ENCODE measurements at places on chromosomes 11 and 22.

GRCh38 chr11:93857413-93858120 is 7.1 kb upstream of the VSTM5 start:
- no peak for DNase-seq

GRCh38 chr11:124788521-124788920 is 11.7 kb downstream of the MSANTD2 start:
- DNase-seq = no peak

DNA sequence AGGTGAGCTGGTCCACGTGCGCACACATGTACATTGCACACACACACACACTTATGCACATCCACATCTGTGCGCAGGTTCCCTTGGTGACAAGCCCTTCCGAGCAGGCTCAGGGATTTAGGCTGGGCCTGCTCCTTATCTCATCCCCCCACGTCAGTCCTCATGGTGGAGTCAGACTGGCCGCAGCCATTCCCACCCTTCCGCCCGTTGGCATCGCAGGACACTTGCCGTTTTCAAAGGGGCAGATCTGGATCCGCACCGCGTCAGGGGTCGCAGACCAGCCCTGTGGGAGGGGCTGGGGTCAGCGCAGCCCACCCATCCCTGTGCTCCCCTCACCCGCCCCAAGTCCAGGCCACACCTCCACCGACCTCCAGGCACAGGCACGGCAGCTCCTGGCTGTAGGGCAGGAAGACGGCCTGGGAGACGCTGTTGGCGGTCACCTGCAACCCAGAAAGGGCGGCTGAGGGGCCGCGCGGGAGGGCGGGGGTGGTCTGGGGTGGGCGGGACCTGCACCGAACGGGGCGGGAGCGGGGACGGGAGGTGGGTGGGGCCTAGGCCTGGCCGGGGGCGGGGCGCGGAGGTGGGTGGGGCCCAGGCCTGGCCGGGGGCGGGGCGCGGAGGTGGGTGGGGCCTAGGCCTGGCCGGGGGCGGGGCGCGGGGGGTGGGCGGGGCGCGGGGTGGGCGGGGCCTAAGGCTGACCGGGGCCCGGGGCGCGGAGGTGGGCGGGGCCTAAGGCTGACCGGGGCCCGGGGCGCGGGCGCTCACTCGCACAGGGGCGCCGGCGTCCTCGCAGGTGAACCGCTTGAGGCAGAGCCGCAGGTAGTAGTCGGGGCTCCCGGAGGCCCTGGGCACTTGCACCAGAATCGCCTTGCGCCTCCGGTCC is 13.3 kb downstream of the IL17REL start:
- DNase-seq = no peak

DNA sequence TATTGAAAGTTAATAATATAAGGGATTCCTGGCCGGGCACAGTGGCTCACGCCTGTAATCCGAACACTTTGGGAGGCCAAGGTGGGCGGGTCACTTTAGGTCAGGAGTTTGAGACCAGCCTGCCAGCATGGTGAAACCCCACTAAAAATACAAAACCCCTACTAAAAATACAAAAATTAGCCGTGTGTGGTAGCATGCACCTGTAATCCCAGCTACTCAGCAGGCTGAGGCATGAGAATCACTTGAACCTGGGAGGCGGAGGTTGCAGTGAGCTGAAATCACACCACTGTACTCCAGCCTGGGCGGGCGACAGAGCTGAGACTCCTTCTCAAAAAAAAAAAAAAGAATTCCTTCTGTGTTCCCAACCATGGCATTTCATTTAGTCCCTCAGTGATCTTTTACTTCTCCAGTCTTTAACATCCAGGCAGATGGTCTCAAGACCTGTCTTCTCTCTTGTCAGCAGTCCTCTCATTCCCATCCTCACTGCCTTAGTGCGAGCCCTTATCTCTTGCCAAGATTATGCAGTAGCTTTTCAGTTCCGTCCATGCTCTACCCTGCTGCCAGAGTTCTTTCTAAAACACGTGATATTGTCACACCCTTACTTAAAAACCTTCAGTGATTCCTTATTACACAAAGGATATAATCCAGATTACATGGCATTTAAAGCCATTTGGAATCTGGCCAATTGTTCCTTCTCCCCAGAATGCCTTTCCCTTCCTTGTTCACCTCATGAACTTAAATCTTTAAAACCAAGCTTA is 17.9 kb downstream of the RTN3 start:
- DNase-seq = no peak

- no peak for DNase-seq
Measured at GRCh38 chr11:94150704-94151685, 22.4 kb downstream of the PANX1 start.

- DNase-seq = no peak
Measured at GRCh38 chr11:65592858-65593517, 2.6 kb downstream of the KCNK7 start.

DNA sequence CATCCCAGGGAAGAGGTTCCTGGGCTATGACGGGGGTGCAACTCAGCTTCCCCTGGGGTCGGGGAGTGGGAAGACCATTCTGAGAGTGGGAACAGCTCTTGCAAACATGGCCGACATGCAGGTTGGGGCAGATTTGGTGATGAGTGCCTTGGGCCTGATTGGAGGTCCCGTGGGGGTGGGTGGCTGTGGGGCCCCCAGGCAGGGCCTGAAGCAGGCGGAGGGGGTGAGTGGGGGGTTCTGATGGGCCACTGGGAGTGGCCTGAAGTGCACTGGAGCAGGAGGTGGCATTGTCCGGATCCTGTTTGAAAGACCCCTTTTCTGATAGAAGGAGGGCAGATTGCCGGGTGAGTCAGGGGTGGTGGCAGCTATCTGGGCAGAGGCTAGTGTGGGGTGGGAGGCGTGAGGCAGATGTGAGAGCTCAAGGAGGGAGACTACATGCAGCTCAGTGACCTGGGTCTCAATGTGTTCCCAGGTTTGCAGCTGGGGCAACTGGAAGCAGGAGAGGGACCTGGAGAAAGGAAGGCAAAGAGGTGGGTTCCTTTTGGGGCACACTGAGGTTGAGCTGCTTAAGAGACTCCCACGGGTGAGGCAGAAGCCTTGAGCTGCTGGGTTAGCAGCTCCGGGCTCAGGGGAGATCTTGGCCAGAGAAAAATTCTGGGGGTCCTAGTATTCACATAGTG is 15.1 kb downstream of the MYEOV start:
- DNase-seq = no peak

GRCh38 chr22:50115693-50116092 is 25.9 kb downstream of the MOV10L1 start:
- DNase-seq = no peak

- DNase-seq = no peak
Measured at GRCh38 chr11:76361776-76362175, 19.2 kb downstream of the THAP12 start.

DNA sequence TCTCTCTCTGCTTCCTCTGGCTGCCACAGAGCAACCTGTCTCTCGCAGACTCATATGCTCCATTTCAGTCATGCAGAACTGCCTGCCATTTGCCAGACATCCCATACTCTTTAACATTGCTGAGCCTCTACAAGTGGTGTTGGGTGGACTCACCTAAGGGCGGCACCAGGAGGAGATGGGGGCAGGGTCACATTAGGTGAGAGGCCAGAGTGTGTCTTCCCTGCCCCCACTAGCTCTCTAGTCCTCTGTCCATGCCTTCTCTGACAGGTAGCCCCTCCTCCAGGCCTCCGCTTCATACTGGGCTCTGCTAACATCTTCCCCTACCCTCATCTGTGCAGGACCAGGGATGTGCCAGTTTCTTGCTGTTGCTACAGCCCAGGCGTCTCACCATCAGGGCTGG is 366.3 kb downstream of the TENM4 start:
- DNase-seq = no peak

- DNase-seq = no peak
Measured at GRCh38 chr11:19793326-19793725, 80.7 kb downstream of the NAV2 start.

- no peak for DNase-seq
Measured at GRCh38 chr11:12889243-12889642, 119.9 kb upstream of the RASSF10 start.

- DNase-seq = no peak
Measured at GRCh38 chr11:134583397-134583990, 171.5 kb upstream of the B3GAT1 start.

DNA sequence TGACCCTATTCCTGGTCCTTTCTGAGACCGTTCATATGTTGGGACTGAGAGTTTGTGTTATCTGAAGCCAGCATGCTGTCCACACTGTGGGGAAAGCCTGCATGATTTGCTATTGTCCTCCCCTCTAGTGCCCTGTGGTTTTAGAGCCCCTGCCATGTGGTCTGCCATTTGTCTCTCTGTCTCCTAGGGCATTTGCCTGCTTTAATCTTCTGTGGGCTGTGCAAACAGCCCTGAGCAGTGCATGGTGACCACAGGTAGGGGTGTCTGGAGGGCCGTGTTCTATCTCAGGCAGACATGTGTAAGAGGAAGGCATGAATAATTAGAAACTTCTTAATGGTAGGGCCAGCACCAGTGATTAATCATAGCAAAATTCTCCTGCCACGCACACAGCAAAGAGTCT is 23.0 kb downstream of the AMPD3 start:
- no peak for DNase-seq

DNA sequence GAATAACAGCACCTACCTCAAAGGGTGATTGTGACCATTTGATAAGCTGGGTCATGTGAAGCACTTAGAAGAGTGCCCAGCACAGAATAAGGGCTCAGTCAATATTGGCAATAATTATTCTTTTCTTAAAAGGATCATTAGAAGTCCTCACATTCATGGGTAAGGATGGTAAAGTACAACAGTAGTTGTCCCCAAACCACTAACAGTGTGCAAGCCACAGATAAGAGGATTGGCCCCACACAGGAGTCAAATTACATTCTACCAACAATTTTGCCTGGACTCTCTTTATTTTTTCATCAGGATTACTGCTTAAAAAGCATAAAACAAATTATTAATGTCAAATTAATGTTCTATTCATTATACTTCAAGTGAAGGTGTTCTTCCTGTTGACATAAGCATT is 271.5 kb upstream of the PDGFD start:
- no peak for DNase-seq

DNA sequence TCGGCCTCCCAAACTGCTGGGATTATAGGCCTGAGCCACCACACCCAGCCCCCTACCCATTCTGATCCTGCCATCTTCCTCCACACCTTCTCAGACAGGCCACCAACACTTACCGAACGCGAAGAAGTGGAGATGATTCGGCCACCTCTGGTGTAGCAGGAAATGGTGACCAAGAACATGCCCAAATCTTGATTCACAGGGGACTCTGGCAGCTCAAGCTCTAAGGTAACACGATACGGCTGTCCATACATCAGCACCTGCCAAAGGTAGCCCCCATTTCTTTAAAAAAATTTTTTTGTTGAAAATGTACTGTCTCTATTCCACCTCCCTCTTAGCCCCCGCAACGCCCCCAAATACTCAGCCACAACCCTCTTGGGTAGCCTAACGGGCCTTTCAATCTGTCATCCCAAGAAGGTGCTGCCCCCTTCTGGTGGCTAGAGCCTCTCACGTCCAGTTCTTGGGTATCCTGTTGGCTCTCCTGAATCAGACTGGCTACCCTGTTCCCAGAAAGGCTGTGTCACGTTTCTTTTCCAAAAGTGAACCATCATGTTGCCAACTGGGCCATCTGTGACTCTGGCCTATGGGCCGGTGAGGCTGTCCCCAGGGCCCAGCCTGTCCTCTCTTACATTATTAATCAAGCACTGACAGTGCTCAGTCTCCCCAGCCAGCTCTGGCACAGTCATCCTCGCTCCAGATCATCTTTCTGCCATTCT is 5.3 kb upstream of the LRRN4CL start:
- peak; percentile 66 for DNase-seq

GRCh38 chr22:41096391-41096790 is 4.0 kb downstream of the EP300 start:
- DNase-seq = no peak

- no peak for DNase-seq
Measured at GRCh38 chr11:86941077-86941870, 13.9 kb downstream of the FZD4 start.

DNA sequence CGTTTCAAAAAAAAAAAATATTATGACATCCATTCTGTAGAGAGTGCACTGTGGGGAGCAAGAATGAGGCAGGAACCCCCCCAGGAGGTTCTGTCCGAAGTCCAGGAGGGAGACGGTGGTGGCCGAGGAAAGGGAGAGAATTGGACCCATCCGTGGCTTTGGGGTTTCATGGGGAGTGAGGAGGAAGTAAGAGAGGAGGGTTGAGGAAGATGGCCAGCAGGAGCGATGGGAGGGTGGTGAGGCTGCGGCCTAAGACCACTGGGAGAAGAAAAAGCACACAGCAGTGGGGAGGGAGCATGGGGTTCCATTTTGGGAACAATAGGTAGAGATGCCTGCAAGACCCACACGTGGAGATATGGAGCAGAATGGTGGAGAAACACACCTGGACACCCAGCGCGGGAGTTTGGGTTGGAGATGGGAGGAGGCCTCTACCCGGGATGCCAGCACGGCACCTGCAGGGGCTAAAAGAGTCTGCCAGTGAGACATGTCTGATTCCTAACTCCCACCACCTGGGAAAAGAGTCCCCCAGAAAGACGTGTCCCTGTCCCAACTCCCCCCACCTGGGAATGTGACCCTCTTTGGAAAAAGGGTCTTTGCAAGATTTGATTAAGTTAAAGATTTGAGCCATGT is 72.5 kb upstream of the SHANK2 start:
- no peak for DNase-seq

GRCh38 chr11:93219440-93219839 is 21.6 kb upstream of the SLC36A4 start:
- no peak for DNase-seq

GRCh38 chr11:75760710-75761493 is 7.7 kb upstream of the DGAT2 start:
- no peak for DNase-seq

DNA sequence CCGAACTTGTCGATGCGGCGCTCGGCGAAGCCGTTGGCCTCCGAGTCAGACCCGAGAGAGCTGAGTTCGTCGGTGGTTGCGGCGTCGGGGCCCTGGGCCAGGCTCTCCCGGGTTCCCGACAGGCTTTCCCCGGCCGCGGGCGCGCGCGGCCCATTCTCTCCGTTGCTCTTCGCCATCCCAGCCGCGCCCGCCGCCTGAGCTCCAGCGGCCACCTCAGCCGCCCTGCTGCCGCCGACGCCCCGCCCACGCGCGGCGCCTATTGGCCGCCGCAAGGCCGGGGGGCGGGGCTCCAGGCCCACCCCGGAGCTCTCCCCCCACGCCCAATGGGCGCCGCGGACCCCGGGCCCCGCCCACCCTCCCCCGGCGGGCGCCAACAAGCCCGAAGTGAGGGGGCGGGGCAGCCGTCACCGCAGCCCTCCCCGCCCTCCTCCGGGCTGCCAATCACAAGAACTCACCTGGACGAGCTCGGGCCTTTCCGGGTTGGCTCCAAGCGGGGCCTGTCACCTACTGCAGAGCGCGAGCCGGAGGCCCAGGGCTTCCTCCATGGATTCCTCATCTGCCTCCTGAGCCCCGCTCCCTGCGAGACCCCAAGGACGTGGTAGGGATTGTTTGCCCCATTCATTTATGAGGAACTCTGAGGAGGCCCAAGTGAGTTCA is at the start of gene TBC1D10A:
Gene TBC1D10A, minus strand, starts transcription at position 236 of the 657 bp plus-strand sequence. Its CDS starts 60 bp downstream, at position 176.
- DNase-seq = peak; percentile 79

GRCh38 chr22:23387827-23388516 is 192.1 kb downstream of the IGLL1 start:
- DNase-seq = no peak

- DNase-seq = no peak
Measured at GRCh38 chr11:133710241-133710640, 135.1 kb downstream of the SPATA19 start.

GRCh38 chr11:103648670-103649400 is 387.6 kb upstream of the DDI1 start:
- DNase-seq = no peak

- DNase-seq = no peak
Measured at GRCh38 chr11:47010179-47010578, 73.6 kb downstream of the CSTPP1 start.

Data from stimulated activated CD8-positive, alpha-beta memory T cell treated with anti-CD3 and anti-CD28 coated beads, Interleukin-12 subunit alpha, Interleukin-12 subunit beta, amount 100 ng/mL, for 1 hour (primary cell).